ENCODE measurements at places on chromosomes 12 and 14. TPM values are rescaled to one million over a fixed set of nuclear protein-coding genes. Genes with fewer than 3 reads are reported as not detected.

The APOF gene
- total RNA-seq: not detected

The EFS gene
- total RNA-seq: not detected

The KCNH3 gene
- total RNA-seq: 3.0 TPM

The FAIM2 gene
- total RNA-seq: 0.04 TPM

The ANKRD33 gene
- total RNA-seq: not detected

The ASB2 gene
- 4.1 TPM for total RNA-seq

The GPR84 gene
- not detected for total RNA-seq

The DDIT3 gene
- total RNA-seq: 39.6 TPM

The KRT71 gene
- not detected for total RNA-seq

The OR6C2 gene
- total RNA-seq: not detected

The ART4 gene
- not detected for total RNA-seq

The ATF7 gene
- total RNA-seq: 18.3 TPM

The KRT3 gene
- total RNA-seq: 0.05 TPM

The BDKRB2 gene
- total RNA-seq: 5.9 TPM

The RNF212B gene
- not detected for total RNA-seq

The MIPOL1 gene
- 3.4 TPM for total RNA-seq

The JPH4 gene
- not detected for total RNA-seq

The SLC25A29 gene
- total RNA-seq: 9.4 TPM

The KITLG gene
- 12.3 TPM for total RNA-seq

The MGAT4C gene
- total RNA-seq: 0.08 TPM

The GALNT9 gene
- 7.5 TPM for total RNA-seq

The MYF6 gene
- not detected for total RNA-seq

The CTSG gene
- total RNA-seq: not detected

The PMCH gene
- total RNA-seq: not detected

The MMP14 gene
- total RNA-seq: 1.3 TPM

The NAV3 gene
- total RNA-seq: 15.7 TPM

The ADAMTS20 gene
- not detected for total RNA-seq

Data from A549 treated with DMSO at 1 μM for 4 hours (cell line).